ENCODE measurements at places on chromosomes 5 and 9.

- no peak for DNase-seq
These were observed 199.7 kb downstream of the FSTL4 start for GRCh38 chr5:133412661-133413060.

DNA sequence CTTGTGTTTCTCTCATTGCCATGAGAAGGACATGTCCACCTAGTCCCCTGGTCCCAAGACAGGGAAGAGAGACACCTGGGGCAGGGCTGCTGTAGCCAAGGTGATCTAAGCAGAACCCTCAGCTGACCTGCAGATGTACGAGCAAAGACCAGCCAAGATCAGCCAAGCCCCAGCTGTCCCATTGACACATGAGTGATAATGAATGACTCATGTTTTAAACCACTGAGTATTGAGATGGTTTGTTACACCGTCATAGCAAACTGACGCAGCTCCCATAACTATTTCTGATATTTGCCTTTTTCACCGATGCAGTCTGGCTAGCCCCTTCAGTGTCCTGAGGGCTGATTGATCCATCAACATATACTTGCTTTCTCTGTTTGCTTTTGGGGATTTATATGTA lies 6.7 kb downstream of the OR1K1 start:
- DNase-seq: no peak

- no peak for DNase-seq
These were observed 456.9 kb downstream of the TMEM232 start for GRCh38 chr5:110269478-110270142.

DNA sequence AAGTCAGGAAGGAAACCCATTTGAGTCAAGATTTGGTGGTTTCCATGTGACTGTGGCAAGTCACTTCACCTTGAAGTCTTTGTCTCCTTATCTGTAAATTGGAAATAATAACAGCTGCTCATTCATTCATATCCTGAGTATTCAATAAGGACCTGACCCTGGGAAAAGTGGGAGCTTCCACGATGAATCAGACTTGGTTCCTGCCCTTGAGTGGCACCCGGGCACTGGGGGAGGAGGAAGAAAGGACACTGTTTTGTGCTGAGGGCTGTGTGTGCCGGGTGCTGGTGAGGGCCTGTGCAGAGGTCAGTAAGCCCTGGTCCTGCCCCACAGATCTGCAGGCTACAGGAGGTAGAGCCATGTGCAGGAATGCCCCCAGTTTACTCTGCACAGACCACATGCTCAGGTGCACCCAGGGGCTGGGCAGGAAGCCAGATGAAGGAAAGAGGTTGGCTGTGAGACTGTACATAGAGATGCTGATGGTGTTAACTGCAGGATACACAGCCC lies 6.8 kb downstream of the NDST1 start:
- DNase-seq: no peak

GRCh38 chr9:129655696-129656095 lies 9.8 kb upstream of the PRRX2 start:
- DNase-seq: no peak

- DNase-seq: no peak
These were observed 430 bp upstream of the MAPKAP1 start for GRCh38 chr9:125707472-125707804.

GRCh38 chr5:158499075-158499891 lies 600.4 kb downstream of the EBF1 start:
- DNase-seq: no peak

DNA sequence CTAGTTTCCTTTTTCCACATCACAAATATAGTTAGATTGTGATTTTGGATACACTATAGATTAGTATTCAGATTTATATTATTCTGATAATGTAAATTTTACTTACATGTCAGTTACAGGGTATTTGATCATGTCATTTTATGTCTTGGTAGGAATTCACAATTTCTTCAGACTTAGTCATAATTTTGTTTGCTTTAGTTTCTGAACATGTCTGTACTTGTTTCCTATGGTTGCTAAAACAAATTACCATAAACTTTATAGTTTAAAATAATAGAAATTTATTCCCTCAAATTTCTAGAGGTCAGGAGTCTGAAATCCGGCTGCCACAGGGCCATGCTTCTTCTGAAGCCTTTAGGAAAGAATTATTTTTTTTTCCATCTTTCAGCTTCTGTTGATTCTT lies 1817.2 kb upstream of the CDH9 start:
- DNase-seq: no peak

GRCh38 chr9:69918322-69918721 lies 97.7 kb downstream of the CFAP95 start:
- DNase-seq: no peak

- no peak for DNase-seq
These were observed 62.5 kb downstream of the LMX1B start for GRCh38 chr9:126676102-126676684.

DNA sequence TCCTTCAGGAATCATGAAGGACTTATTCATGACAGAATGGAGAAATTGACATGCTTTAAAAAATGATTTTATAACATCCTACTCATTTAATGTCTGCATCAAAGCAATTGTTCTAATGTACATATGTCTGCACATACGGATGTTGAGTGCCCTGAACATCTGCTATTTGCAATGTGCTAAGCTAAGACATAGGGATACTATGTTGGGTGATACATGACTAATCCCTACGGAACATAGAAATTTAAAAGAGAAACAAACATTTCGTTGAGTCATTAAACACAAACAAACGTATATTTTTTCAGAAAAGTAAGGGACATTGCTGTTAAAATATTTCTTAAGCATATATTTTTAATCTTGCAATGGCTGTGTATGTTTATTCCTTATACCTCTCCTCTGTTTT lies 686.5 kb upstream of the ADAMTS16 start:
- DNase-seq: no peak

DNA sequence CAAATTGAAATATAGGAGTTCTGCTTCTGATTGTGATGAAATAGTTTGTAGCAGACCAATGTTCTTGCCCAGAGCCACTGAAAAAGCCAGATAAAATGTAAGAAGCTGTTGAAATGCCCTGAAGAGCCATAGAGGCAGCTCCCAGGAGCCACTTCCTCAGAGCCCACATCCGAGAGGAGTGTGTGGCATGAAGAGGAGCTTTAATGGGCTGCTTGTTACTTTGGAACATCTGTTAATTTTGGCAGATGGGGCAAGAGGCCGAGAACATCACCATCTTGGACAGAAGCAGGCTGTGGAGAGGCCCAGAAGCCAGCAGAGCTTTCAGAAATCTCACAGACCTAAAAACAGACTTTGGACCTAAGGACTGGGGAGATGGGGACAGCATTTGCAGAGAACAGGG lies 370.8 kb downstream of the GADD45G start:
- DNase-seq: no peak

GRCh38 chr5:932628-933250 lies 40.1 kb downstream of the TRIP13 start:
- no peak for DNase-seq

GRCh38 chr9:137411260-137411644 lies 11.7 kb downstream of the EXD3 start:
- DNase-seq: no peak

DNA sequence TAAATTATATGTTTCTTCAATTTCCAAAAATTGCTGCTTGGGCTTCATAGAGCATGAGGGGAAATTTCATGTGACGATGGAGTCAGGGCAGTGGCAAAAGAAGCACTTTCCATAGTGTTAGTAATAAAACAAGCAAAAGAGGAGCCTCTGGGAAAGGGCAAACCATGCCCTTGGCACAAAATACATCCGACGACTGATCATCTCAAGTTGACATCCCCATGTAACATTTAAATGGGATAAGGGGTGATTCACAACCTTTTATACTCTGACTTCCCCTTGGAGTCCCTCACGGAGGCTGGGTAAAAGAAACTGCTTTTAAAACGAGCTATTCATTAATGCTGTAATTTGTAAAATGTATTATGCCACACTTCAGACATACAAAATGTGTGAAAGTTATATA lies 161.4 kb upstream of the DMRT1 start:
- no peak for DNase-seq

All from suprapubic skin (tissue), 4 donors.